ENCODE measurements at places on chromosomes 3 and 15.

- no peak for DNase-seq
These were observed 90.4 kb downstream of the FOXP1 start for GRCh38 chr3:71492974-71493771.

DNA sequence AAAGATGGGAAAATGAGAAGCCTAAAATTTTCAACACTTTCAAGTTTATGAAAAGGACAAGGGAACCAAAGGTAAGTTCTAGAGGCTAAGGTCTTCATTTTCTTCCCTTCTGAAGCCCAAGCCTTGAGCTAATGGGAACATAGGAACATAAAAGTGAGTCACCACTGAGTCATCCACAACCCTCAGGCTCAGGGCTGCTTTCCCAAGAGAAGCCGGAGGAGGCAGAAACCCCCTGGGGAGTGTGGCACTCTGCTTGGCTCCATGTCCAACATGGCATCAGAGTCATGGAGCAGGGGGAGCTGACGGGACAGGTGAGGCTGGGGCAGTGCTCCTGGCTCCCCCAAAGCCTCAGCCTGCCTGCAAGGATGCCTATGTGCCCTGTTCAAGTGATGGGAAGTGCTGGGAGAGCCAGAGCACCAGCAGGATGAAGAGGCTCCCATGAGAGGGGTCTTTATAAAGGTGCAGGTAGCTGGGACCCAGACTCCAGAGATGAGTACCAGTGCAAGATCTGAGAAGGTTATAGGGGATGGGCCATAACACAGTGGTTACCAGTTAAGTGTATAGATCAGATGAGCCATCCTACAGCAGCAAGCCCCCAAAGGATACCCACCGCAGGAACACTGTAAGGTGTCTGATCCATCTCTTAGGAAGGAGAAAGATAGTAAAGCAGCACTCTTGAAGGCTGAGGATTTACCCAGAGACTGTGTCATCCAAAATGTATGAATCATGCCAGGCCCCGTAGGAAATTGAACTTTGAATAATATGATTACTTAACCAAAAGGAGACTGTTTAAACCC, 31.8 kb upstream of the RYR3 start:
- no peak for DNase-seq

DNA sequence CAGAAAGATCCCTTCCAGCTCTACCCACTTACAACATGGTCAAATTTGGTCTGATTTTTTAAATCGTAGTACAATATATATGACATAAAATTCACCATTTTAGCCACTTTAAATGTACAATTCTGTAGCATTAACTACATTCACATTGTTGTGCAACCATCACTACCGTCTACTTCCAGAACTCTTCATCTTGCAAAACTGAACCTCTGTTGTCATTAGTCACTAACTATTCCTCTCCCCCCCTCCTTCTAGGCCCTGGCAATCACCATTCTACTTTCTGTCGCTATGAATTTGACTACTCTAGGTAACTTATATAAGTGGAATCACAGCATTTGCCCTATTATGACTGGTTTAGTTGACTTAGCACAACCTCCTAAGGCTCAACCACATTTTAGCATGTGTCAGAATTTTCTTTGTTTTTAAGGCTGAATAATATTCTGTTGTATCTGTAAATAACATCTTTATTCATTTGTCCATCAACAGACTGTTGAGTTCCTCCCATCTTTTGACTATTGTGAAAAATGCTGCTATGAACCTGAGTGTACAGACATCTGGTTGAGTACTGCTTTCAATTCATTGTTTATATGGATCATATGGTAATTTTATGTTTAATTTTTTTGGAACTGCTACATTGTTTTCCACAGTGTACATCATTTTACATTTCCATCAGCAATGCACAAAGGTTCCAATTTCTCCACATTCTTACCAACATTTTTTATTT, 35.5 kb upstream of the CCR2 start:
- DNase-seq: no peak

DNA sequence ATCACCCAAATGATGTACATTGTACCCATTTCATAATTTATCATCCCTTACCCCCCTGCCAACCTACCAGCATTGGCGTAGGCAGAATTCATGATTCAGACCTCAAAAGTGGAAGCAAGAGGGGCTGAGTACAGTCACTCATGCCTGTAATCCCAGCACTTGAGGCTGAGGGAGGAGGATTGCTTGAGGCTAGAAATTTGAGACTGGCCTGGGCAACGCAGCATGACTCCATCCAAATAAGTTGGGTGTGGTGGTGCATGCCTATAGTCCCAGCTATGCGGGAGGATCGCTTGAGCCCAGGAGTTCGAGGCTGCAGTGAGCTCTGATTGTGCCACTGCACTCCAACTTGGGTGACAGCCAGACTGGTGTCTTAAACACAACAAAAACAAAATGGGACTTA, 10.4 kb downstream of the TTC14 start:
- no peak for DNase-seq

DNA sequence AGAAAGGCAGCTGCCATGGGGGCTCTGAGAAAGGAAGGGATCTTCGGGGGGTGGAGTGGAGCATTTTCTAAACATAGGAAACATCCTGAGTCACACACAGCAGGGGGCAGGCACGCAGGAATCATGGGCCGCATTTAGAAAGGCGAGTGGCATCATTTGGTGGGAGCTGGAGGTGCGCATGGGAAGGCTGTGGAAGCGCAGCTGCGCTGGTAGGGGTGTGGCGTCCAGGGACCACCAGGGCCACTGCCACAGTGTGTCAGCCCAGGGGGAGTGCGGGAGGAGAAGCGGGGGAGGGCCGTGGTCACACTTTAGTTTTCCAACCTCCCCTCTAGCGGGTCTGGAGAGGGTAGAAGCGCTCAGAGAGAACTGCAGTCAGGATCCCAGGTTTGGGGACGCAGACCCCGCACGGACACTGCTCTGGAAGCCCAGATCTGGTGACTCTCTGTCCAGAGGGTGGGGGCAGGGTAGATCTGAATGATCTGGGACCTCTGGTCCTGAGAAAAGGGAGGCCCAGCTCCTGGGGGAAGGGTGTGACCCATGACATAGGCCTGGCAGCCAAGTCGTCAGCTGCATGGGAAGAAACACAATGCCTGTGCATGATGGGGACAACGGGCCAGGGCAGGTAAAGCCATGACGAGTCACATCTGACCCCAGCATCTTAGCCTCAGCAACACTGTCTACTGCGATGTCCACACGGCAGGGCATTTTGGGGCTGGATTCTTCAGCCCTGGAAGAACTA, 88.0 kb upstream of the IQSEC1 start:
- no peak for DNase-seq

DNA sequence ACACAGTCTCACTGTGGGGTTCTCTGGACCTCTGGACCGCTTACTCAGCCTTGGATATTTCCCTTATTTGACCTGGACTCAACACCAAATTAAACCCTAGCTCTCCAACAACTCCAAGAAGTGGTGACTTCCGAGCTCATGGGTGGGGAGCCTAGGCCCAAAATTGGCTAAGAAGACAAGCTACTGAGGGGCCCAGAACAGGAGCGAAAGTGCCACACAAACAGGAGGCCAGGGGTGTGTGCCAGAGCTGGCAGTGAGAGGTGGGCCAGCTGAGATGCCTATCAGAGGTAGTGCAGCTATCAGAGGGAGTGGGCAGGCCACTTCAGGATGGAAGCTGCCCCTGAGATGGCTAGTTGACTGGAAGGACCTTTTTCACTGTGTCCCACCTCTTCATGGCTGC, 151.1 kb upstream of the PRR20G start:
- no peak for DNase-seq

GRCh38 chr3:32467333-32468070, 35.1 kb downstream of the CMTM6 start:
- peak; percentile 68 for DNase-seq

Measured in activated T-helper 1 cell treated with anti-CD3 and anti-CD28 coated beads, Interleukin-2, amount 50 U/mL, for 16 hours (primary cell).